ENCODE measurements at places on chromosomes 2 and 18.
A peak's percentile ranks its signal among the peaks of the same experiment; 100 is the strongest.

- no peak for DNase-seq
Measured at GRCh38 chr2:189408294-189408693, 33.0 kb upstream of the WDR75 start.

DNA sequence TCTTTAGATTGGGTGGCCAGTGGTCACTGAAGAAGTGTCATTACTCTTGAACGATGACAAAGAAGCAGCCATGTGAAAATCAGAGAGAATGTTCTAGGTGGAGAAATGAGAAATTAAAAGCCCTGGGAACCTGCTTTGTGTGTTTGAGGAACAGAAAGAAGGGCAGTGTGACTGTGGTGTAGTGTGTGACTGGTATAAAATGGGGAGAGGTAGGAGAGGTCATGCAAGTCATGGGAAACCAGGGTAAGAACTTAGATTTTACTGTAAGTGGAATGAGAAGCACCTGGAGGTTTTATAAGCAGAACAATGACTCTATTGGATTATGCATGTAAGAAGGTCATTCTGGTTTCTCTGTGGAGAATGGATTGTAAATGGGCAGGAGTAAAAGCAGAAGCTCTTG lies 12.2 kb downstream of the ICOS start:
- no peak for DNase-seq

DNA sequence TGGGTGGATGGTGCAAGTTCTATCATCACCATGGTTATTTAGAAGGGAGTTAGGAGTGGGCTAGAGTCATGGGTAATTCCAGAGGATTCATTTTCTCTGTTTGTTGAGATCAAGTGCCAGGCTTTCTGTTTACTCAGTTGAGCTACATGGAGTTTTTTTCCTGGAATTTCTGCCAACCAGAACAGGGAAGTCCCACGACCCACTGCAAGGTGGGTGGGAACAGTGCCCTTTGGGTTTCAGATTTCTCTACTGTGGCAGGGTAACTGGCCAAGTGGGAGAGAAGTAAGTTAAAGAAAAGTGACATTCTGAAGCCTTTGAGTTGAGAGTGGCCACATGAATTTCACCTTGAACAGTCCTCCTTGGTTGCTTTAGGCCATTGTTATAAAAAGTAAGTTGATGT lies 138.9 kb downstream of the SLC39A10 start:
- DNase-seq = no peak

GRCh38 chr2:237858294-237859081 lies 935 bp upstream of the RAMP1 start:
- DNase-seq = peak; percentile 79

GRCh38 chr2:216637472-216637871 lies 4.3 kb downstream of the IGFBP2 start:
- DNase-seq = no peak

Data from HL-60 (cell line).